ENCODE measurements at places on chromosomes 11 and 22. TPM values are rescaled to one million over a fixed set of nuclear protein-coding genes. Genes with fewer than 3 reads are reported as not detected.
A peak's percentile ranks its signal among the peaks of the same experiment; 100 is the strongest.

GRCh38 chr11:84142411-84142810, 856.2 kb upstream of the CCDC90B start:
- no peak for DNase-seq

The C11orf87 gene
- not detected for total RNA-seq

The MRPL16 gene
- total RNA-seq: 34.7 TPM

DNA sequence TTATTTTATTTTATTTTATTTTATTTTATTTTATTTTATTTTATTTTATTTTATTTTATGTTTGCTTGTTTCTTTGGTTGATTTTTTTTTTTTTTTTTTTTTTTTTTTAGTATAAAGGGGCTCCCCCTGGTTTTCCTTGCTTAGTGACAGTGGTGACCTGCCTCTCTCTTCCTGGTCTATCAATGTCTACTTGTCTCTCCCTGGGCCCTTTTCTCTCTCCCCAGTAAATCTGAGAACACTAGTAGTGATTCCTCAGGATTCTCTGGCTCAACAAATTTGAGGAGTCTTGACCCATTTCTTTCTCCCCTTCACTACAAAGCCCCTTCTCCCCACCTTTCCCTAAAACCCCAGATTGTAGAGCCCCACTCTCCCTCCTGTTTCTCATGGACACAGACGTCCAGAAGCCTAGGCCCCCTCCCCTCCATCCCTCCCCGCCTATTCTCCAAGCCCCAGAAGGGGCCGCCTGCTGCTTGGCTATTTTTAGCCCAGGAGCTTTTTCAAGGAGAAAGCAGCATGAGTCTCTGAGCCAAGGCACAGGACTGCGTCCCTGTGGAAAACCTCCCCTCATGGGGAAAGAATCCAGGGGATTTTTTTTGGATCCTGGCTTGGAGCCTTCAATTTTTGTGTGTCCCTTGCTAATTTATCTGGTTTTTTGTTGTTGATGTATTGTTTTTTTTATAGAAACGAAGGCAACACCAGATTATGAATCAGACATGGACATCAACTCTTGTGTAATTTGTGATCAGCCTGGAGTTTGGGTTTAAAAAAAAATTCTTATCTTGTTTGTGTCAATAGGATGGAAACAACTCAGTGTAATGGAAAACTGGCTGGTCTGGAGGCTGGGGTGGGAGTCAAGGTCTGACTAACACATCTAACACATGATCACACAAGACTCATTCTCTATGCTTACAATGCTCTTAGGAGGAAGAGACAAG, 17.5 kb upstream of the ACCSL start:
- DNase-seq: peak; percentile 50

The ANO5 gene
- 10.4 TPM for total RNA-seq

GRCh38 chr22:46696614-46697013, 41.4 kb downstream of the CERK start:
- no peak for DNase-seq

- no peak for DNase-seq
These were observed 78.2 kb downstream of the KCNC1 start for GRCh38 chr11:17812865-17813187.

GRCh38 chr22:50339945-50340879, 2.9 kb upstream of the PPP6R2 start:
- DNase-seq: no peak

The P2RY2 gene
- 12.6 TPM for total RNA-seq

The THAP12 gene
- 23.1 TPM for total RNA-seq

- no peak for DNase-seq
These were observed 66.2 kb downstream of the CCDC81 start for GRCh38 chr11:86440843-86441242.

Data from mucosa of gallbladder (tissue), 1 donor.